ENCODE measurements at places on chromosomes 7 and 10. TPM values are rescaled to one million over a fixed set of nuclear protein-coding genes. Genes with fewer than 3 reads are reported as not detected.
A peak's percentile ranks its signal among the peaks of the same experiment; 100 is the strongest.

- no peak overlapping the region for H3K4me3 ChIP-seq
- H3K27me3 ChIP-seq = no peaks in the 10 kb centered on the region
- H3K27ac ChIP-seq = no peak overlapping the region
- H3K36me3 ChIP-seq = no peaks in the 10 kb centered on the region
- DNase-seq = no peak
Observed at GRCh38 chr10:114181971-114182370, 2.8 kb downstream of the TDRD1 start.

DNA sequence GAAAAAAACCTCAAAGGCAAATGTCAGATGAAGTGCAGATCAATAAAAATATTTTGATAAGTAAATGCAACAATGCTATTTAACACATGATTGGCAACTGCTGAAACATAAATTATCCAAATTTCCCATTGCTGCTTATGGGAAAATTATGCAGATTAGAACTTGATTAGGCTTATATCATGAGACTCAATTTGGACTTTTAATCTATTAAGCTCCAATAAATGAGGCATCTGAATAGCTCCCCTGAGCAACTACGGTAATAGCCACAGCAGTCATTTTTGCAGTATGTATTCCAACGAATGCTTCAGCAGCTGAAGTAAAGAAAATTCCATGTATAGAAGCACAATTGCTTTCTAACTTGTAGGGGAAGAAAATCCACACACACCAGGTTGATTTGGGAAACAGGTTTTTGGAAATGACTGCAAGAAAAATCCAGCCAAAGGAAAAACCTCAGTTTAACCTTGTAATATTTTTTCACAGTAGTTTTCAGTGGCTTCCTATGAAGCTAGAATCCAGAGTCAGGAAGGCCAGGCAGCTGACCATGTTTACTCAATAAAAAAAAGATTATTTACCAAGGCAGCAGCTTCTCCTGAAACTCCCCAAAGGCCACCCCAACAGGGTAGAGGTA, 716.1 kb downstream of the KCNMA1 start:
- no peak for DNase-seq
- no peak overlapping the region for H3K4me3 ChIP-seq
- no peak overlapping the region for H3K27ac ChIP-seq
- H3K4me1 ChIP-seq = peaks cover 32% of the 10 kb centered on the region

- no peaks in the 10 kb centered on the region for H3K27me3 ChIP-seq
- no peaks in the 10 kb centered on the region for H3K4me1 ChIP-seq
- no peak for DNase-seq
- no peak overlapping the region for H3K27ac ChIP-seq
- H3K36me3 ChIP-seq = no peaks in the 10 kb centered on the region
Observed at GRCh38 chr7:111841596-111842205, 279.4 kb upstream of the IMMP2L start.

- H3K4me3 ChIP-seq = no peak overlapping the region
- H3K36me3 ChIP-seq = no peaks in the 10 kb centered on the region
- no peaks in the 10 kb centered on the region for H3K27me3 ChIP-seq
- no peaks in the 10 kb centered on the region for H3K4me1 ChIP-seq
Observed at GRCh38 chr7:120675076-120675475, 182.9 kb downstream of the TSPAN12 start.

MAT1A gene
- not detected for total RNA-seq

- no peaks in the 10 kb centered on the region for H3K36me3 ChIP-seq
- no peak overlapping the region for H3K4me3 ChIP-seq
- no peaks in the 10 kb centered on the region for H3K4me1 ChIP-seq
- H3K27me3 ChIP-seq = peaks cover 5% of the 10 kb centered on the region
- no peak overlapping the region for H3K27ac ChIP-seq
- DNase-seq = no peak
Observed at GRCh38 chr10:15897287-15897686, 37.0 kb upstream of the MINDY3 start.

CAV2 gene
- total RNA-seq = 93.8 TPM

GRCh38 chr7:114530057-114530611, 115.5 kb downstream of the FOXP2 start:
- H3K27me3 ChIP-seq = no peaks in the 10 kb centered on the region
- no peak for DNase-seq
- H3K4me1 ChIP-seq = peaks cover 12% of the 10 kb centered on the region
- H3K36me3 ChIP-seq = no peaks in the 10 kb centered on the region

DNA sequence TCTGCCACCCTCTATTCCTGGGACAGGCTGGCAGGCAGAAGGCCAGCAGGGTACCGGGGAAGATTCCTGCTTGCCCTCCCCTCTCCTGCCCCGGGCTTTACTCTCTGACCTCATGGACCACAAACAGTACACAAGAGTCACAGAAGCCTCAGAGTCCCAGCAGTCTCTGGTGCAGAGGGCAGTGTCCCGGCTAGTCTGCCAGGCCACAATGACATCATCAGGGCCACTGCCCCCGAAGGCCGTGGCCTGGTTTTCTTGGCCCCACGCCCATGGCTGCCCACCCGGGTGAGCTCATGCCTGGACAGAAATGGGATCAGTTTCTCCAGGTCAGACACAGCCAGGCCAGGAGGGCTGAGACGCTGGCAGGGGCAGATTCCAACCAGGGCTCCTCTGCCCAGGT, 91.9 kb downstream of the MYL10 start:
- H3K27me3 ChIP-seq = no peaks in the 10 kb centered on the region
- no peak overlapping the region for H3K27ac ChIP-seq
- no peak overlapping the region for H3K4me3 ChIP-seq
- H3K36me3 ChIP-seq = no peaks in the 10 kb centered on the region

GRCh38 chr10:77899080-77899477, 27.5 kb downstream of the DLG5 start:
- no peaks in the 10 kb centered on the region for H3K36me3 ChIP-seq
- H3K27ac ChIP-seq = no peak overlapping the region
- no peak for DNase-seq

DNA sequence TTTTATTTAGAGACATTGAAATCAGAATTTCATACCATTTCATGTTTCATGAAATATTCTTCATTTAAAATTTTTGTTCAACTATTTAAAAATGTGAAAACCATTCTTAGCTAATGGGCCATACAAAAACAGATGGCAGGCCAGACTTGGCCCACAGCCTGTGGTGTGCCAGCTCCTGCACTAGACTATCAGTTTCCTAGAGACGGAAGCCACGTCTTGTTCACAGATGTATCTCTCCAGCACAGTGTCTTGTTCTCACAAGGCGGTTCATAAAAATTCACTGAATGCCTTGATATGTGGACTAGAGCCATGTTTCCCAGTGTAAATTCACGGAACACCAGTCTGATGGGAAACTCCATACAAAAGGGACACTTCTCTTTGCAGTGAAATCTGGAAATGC, 216.0 kb downstream of the KCNMA1 start:
- no peaks in the 10 kb centered on the region for H3K36me3 ChIP-seq
- no peak for DNase-seq
- H3K27ac ChIP-seq = peak overlapping the region; percentile 98
- H3K4me3 ChIP-seq = no peak overlapping the region
- peaks cover 46% of the 10 kb centered on the region for H3K4me1 ChIP-seq

DNA sequence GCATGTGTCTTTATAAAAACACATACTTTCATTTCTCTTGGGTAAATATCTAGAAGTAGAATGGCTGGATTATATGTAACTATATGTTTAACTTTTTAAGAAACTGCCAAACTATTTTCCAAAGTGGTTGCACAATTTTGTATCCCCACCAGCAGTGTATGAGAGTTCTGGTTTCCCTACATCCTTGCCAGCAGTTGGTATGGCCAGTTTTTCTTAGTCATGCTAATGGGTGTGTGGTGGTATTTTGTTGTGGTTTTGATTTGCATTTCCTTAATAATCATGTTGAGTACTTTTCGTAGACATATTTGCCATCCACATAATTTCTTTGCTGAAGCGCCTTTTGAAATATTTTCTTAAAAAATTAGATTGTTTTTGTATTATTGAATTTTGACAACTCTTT, 60.3 kb downstream of the NEUROG3 start:
- DNase-seq = no peak
- H3K4me1 ChIP-seq = peaks cover 2% of the 10 kb centered on the region
- H3K36me3 ChIP-seq = no peaks in the 10 kb centered on the region
- no peaks in the 10 kb centered on the region for H3K27me3 ChIP-seq
- H3K27ac ChIP-seq = no peak overlapping the region
- no peak overlapping the region for H3K4me3 ChIP-seq

- no peaks in the 10 kb centered on the region for H3K27me3 ChIP-seq
- H3K4me3 ChIP-seq = no peak overlapping the region
- no peak for DNase-seq
Observed at GRCh38 chr10:113980408-113981087, 63.1 kb upstream of the ADRB1 start.

DNA sequence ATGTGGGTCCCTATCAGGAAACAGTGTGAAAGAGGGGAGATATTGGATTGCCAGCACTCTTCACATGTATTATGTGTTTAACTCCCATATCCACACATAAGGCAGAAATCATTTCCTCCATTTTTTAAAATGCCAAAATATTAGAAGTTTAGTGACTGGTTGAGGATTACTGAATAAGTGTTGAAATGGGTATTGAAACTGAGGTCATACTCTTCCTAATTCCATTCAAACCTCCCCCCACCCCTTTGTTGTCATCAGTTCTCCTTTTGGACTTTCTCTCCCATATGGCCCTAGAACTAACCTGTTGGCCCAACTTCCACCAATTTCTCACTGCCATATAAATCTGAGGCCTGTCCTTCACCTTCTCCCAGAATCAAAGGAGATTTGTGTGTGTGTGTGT, 81.6 kb downstream of the EVX1 start:
- H3K36me3 ChIP-seq = no peaks in the 10 kb centered on the region
- no peak overlapping the region for H3K27ac ChIP-seq
- no peak overlapping the region for H3K4me3 ChIP-seq
- H3K27me3 ChIP-seq = no peaks in the 10 kb centered on the region

GRCh38 chr10:71685554-71686232, 33.9 kb downstream of the C10orf105 start:
- no peaks in the 10 kb centered on the region for H3K27me3 ChIP-seq
- DNase-seq = no peak

NKX1-2 gene
- total RNA-seq = not detected

EPO gene
- total RNA-seq = not detected

STAMBPL1 gene
- total RNA-seq = 10.0 TPM

CLDN4 gene
- total RNA-seq = 0.99 TPM

DNA sequence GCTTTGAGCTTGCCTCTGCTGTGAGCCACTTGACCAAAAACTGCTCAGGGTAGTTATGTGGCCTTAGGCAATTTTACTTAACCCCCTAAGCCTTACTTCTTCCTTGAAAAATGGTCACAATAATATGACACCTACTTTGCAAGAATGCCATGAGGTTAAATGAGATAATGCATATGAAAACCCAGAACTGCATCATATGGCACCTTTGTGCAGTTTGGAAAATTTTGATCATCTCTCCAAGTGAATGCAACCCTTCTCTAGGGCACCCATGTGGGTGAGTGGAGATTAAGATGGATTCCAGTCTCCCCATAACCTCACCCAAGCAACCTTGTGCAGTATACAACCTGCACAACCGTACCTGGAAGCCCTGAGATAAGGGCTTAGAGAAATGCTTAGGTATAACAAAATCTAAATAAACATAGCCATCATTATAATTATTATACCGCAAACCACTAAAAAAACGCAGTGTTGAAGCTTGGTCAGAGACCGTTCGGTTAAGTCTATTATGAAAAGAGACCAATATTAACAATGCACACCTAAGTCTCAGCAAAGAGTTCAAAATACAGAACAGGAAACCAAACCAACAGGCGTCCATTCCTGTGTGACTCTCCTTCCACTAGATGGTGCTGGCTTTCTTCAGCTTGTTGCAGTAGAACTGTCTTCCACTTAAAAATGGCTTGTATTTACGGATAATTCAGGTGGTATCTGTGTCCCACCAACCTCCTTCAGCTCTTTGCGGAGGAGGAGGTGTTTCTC, 21.0 kb upstream of the ASB15 start:
- H3K4me1 ChIP-seq = no peaks in the 10 kb centered on the region
- H3K27me3 ChIP-seq = no peaks in the 10 kb centered on the region

TEX47 gene
- total RNA-seq = not detected

DNA sequence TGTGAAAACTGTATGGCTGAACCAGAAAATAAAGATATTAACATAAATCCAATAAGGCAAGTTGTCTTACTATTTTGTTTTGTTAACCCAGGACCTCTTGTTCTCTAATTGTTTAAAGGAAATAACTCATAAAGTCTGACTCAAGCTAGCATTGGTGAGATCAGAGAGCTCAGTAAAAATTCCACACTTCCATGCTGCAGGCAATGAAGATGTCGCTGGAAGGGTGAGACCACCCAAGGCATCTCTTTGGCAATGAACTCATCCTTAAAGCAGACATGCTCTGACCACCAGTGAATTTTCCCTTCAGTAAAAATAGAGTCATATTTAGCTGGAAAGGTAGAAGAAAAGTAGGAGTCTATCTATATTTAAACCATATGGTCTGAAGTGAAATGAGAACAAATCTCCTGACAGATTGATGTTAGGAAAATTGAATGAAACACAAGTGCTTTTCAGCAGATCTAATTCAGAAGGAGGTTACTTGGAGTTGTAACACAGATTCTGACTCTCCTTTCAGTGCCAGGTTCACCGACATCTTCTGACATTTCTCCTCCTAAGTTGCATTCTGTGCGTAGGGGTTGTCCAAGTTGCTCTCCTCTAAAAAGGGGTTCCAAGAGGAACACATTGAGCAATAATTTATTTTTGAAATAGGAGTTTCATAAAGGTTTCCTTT, 32.8 kb upstream of the VIPR2 start:
- no peak for DNase-seq
- no peak overlapping the region for H3K27ac ChIP-seq
- no peak overlapping the region for H3K4me3 ChIP-seq
- H3K36me3 ChIP-seq = no peaks in the 10 kb centered on the region

DNA sequence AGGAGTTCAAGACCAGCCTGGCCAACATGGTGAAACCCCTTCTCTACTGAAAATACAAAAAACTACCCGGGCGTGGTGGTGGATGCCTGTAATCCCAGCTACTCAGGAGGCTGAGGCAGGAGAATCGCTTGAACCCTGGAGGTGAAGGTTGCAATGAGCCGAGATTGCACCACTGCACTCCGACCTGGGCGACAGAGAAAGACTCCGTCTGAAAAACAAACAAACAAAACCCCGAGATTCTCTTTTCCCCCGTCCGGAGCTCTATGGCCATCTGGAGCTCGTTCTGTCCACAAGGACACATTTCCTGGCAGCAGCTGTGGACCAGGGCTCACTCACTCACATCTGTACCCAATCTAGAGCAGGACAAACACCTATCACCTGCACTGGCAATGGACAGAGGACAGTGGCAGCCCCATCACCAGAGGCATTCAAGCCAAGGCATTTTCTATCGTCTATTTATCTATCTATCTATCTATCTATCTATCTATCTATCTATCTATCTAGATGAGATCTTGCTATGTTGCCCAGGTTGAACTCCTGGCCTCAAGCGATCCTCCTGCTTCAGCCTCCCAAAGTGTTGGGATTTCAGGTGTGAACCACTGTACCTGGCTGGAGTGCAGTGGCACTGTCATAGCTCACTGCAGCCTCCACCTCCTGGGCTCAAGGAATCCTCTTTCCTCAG, 167.1 kb upstream of the TNRC18 start:
- H3K4me3 ChIP-seq = no peak overlapping the region
- no peaks in the 10 kb centered on the region for H3K27me3 ChIP-seq
- no peaks in the 10 kb centered on the region for H3K36me3 ChIP-seq
- H3K4me1 ChIP-seq = peaks cover 32% of the 10 kb centered on the region

FAM107B gene
- 50.6 TPM for total RNA-seq

GRCh38 chr10:50432211-50433009, 181.1 kb upstream of the ASAH2 start:
- peak overlapping the region; percentile 3 for H3K27ac ChIP-seq
- H3K4me1 ChIP-seq = peaks cover 24% of the 10 kb centered on the region
- no peak for DNase-seq
- no peaks in the 10 kb centered on the region for H3K36me3 ChIP-seq

- H3K27ac ChIP-seq = no peak overlapping the region
- no peaks in the 10 kb centered on the region for H3K4me1 ChIP-seq
- no peak overlapping the region for H3K4me3 ChIP-seq
Observed at GRCh38 chr7:2010551-2011265, 222.0 kb downstream of the MAD1L1 start.

- DNase-seq = no peak
- no peaks in the 10 kb centered on the region for H3K36me3 ChIP-seq
- peaks cover 28% of the 10 kb centered on the region for H3K4me1 ChIP-seq
- peak overlapping the region; percentile 61 for H3K4me3 ChIP-seq
Observed at GRCh38 chr10:69866246-69866687, 64.6 kb downstream of the COL13A1 start.

Data from thoracic aorta (tissue), 2 donors.